ENCODE measurements at places on chromosomes 13 and 19.

DNA sequence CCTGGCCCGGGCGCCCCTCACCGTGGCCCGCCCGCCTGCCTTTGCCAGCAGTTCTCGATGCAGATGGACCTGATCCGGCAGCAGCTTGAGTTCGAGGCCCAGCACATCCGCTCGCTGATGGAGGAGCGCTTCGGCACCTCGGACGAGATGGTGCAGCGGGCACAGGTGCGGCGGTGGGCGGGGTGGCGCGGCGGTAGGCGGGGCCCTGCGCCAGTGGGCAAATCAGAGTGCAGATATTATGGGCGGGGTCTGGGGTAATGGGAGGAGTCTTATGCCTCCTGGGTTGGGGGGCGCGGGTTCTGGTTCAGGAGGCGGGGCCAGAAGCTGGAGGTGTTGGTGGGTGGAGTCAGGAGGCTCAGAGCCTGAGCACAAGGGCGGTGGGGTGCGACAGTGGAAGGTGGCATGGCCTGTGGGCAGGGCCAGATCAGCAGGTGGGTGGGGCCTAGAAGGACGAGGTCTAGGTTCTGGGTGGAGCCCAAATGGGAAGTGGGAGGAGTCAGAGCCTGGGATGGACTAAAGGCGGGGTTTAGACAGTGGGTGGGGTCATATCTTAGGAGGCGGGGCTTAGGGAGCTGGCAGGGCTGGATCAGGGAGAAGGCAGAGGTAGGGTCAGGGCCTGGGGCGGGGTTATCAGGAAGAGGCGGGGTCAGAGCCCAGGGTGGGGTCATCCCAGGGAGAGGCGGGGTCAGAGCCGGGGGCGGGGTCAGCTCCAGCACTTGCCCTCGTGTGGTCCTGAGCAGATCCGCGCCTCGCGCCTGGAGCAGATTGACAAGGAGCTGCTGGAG, 5.6 kb downstream of the APC2 start:
- peak; percentile 23 for DNase-seq

DNA sequence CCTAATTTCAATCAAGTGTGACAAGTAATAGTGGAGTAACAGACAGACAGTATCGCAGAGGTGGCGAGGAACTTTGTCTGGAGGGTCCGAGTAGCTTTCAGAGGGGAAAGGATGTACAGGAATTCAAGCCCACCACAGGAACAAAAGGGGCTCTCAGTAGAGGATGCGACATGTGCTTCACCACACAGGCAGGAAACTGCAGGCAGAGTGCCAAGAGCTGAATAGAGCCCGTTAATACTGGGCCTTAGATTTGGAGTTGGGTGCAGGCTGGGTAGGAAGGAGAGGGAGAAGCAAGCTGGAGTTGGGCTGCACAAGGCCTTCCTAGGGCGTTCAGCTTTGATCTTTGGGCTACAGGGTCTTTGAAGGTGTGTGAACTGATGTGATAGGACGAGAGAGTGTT, 1.2 kb downstream of the CCDC70 start:
- no peak for DNase-seq

DNA sequence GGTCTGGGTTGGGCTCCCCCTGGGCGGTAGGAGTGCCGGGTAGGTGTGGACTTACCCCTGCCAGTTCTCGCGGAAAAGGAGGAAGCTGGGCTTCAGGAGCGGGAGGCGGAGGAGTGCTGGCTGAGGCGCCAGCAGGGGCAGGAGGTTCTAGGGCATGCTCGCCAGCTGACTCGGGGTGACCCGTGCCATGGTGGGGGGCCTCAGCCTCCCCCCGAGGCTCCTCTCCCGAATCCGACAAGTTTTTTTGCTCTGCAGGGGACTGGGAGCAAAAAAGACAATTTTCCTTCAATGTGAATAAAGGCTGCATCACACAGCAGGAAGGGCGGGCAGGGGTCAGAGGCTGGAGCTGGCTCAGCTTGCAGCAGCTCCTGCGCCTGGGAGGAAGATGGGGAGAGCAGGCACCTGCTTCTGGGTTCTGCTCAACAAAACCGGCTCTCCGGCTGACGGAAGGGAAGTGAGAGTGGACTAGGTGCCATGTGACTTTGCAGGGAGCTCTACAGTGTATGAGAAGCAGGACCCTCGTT, 26.5 kb downstream of the RANBP3 start:
- DNase-seq = no peak

DNA sequence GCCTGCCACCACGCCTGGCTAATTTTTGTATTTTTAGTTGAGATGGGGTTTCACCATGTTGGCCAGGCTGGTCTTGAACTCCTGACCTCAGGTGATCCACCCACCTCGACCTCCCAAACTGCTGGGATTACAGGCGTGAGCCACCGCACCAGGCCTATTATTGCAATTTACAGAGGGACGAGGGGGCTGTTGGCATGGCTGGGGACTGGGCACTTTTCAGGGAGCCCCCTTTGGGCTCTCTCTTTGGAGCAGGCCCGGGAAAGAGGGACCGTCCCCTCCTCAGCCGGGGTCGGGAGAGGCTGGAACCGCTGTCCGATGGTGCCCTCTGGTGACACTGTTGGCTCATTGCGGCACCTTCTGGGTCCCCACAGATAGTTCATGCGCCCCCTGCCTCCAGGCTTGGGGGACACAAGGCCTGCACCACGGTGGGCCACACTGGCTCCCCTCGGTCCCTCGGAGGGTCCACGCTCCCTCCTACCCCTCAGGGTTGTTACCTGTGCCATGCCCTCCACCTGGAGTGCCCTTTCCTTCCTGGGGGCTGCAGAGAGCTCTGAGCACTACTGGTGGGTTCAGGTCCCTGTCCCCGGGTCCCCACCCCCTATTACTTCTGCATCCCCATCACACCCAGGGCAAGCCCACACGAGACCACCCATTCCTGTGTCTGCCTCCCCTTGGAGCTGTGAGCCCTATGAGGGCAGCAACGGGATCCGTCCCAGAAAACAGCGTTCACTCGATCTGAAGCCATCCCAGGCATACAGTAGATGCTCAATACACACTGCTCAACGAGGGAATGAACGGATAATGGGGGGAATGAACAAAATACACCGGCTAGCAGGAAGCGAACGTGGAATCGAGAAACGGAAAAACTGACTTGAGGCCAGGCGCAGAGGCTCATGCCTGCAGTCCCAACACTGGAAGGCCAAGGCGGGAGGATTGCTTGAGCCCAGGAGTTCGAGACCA, 12.5 kb downstream of the FEM1A start:
- peak; percentile 43 for DNase-seq

DNA sequence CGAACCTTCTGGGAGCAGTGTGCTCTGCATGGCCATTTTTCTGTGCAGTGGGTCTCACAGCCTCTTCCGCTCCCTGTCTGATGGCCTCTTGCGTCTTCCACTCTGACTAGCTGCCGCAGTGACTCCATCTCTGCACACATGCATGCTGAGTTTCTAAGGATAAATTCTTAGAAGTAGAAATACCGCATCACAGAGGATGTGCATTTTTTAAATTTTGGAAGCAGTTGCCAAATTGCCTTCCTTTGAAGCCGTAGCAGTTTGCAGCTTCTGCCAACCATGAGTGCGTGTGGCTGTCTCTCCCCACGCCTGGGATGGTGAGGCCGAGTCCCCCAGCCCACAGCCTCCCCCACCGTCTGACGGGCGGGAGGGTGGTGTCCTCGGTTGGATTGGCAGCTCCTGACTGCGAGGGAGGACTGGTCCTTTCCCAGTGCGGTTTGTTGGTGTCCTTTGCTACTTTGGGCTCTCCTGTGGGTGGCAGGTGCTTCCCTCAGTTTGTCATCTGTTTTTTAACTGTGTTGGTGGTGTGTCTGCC, 9.8 kb downstream of the FZR1 start:
- DNase-seq = no peak

GRCh38 chr13:66530158-66530557, 700.0 kb downstream of the PCDH9 start:
- DNase-seq = no peak

DNA sequence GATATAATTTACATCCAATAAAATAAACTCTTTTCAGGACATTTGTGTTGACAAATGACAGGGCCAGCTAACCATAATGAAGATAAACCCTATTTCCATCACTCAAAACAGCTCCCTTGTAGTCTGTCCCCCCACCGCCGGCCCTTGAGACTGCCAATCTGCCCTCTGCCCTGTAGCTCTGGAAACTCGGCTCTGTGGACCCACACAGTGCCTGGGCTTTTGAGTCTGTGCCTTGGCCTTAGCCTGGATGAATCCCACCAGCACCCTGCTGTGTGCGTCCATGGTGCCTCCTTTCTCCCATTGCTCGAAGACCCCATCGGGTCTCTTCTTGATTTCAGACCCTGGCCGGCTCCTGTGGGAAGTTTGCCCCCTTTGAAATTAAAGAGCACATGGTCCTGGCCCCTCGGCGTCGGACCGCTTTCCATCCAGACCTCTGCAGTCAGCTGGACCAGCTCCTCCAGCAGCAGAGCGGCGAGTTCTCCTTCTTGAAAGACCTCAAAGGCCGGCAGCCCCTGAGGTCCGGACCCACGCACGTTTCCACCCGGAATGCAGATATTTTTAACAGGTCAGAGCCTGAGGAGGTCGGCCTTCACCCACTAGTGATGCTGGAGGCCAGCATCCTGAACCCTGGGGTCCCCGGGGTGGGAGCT, 26.0 kb downstream of the CHAF1A start:
- DNase-seq = no peak

DNA sequence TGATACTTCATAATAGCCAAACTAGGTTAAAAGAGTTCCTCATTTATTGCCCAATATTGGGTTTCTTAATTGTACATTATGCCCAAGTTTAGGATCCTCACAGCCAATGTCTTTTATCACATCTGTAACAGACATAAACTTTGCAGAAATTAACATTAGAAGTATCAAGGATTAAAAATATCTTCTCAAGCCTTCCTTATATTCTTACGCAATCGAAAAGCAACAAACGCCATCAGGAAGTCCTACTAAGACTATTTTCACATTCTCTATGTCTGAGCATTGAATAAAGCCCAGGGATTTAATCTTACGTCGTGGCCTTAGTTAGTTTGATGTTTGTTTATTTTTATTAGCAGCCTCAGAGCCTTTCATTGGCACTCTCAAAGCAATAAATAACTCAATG, 1660.4 kb upstream of the MIR17HG start:
- no peak for DNase-seq

- DNase-seq = no peak
Measured at GRCh38 chr19:35476149-35476548, 14.1 kb downstream of the KRTDAP start.

GRCh38 chr19:14786421-14786851, 8.1 kb upstream of the ADGRE2 start:
- no peak for DNase-seq

- DNase-seq = no peak
Measured at GRCh38 chr19:15550929-15551292, 42.6 kb downstream of the CYP4F22 start.

DNA sequence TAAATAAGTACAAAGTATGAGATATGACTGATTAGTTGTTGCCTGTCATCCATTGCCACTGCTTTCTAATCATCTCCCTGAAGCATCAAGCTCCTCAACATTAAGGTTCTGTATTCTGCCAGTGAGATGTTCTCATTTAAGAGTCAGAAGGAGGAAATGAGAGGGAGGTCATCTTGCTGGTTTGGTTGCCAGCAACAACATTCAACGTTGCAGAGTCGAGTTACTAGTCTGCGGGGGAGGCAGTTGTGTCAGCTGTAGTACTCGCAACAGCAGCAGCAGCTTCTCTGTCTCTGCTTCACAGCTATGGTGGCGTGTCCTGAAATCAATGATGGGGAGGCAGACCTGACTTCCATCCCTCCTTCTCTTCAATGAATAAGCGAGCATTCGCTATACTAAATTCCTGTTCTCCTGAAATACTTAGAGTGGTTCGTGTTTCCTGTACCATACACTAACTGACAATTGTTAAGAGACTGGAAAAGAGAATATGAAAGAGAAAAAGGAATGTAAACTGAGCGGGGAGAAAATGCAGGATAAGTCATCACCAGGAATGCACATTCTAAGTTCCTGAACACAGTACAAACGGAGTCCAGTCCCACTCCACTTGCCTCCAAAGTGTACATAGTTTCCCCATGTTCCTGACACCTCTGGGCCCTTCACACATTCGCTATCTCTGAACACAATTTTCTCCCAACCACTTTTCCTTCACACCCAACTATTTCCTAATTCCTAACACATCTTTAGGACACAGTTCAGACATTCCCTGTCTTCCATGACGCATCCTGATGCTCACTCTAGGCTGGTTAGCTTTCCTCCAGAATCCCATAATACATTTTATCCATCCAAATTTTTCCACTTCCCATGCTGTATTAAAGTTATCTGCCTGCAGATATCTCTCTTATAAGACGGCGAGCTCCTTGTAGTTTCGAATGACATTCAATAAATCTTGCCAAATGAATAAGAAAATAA, 263.0 kb downstream of the KLF12 start:
- DNase-seq = no peak

GRCh38 chr19:15479391-15480345, at the start of gene PGLYRP2:
PGLYRP2 (minus strand) TSS chr19:15479501; CDS start chr19:15479371, 130 bp downstream.
- no peak for DNase-seq
